Psoas muscle (tissue), 8 donors: ENCODE measurements at places on chromosomes 13 and 19. TPM values are rescaled to one million over a fixed set of nuclear protein-coding genes. Genes with fewer than 3 reads are reported as not detected.

- peaks cover 32% of the 10 kb centered on the region for H3K4me1 ChIP-seq
- no peak for DNase-seq
- H3K27me3 ChIP-seq: no peaks in the 10 kb centered on the region
- H3K4me3 ChIP-seq: no peak overlapping the region
These were observed 6.0 kb downstream of the SMARCA4 start for GRCh38 chr19:10966809-10967208.

DNA sequence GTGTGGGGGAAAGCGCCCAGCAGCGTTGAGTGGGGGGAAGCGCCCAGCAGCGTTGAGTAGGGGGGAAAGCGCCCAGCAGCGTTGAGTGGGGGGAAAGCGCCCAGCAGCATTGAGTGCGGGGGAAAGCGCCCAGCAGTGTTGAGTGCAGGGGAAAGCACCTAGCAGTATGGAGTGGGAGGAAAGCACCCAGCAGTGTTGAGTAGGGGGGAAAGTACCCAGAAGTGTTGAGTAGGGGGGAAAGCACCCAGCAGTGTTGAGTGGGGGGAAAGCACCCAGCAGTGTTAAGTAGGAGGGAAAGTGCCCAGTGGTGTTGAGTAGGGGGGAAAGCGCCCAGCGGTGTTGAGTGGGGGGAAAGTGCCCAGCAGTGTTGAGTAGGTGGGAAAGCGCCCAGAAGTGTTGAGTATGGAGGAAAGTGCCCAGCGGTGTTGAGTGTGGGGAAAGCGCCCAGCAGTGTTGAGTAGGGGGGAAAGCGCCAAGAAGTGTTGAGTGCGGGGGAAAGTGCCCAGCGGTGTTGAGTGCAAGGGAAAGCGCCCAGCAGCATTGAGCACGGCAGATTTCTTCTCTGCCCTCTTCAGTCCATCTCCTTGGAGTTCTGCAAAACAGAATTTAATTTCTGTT lies 138.4 kb downstream of the ATP11A start:
- H3K4me3 ChIP-seq: no peak overlapping the region
- no peak for DNase-seq
- H3K27ac ChIP-seq: no peak overlapping the region
- no peaks in the 10 kb centered on the region for H3K27me3 ChIP-seq

- H3K36me3 ChIP-seq: no peaks in the 10 kb centered on the region
- no peak overlapping the region for H3K4me3 ChIP-seq
- no peak for DNase-seq
- peaks cover 12% of the 10 kb centered on the region for H3K4me1 ChIP-seq
These were observed 711 bp downstream of the CILP2 start for GRCh38 chr19:19538785-19539166.

GRCh38 chr19:55297267-55297666 lies 13.5 kb downstream of the BRSK1 start:
- H3K27me3 ChIP-seq: no peaks in the 10 kb centered on the region
- no peaks in the 10 kb centered on the region for H3K4me1 ChIP-seq
- H3K36me3 ChIP-seq: no peaks in the 10 kb centered on the region
- DNase-seq: no peak

GRCh38 chr19:38728752-38729541 lies 15.3 kb downstream of the CAPN12 start:
- no peak for DNase-seq
- H3K4me1 ChIP-seq: peaks cover 8% of the 10 kb centered on the region
- no peak overlapping the region for H3K4me3 ChIP-seq
- no peak overlapping the region for H3K27ac ChIP-seq

DNA sequence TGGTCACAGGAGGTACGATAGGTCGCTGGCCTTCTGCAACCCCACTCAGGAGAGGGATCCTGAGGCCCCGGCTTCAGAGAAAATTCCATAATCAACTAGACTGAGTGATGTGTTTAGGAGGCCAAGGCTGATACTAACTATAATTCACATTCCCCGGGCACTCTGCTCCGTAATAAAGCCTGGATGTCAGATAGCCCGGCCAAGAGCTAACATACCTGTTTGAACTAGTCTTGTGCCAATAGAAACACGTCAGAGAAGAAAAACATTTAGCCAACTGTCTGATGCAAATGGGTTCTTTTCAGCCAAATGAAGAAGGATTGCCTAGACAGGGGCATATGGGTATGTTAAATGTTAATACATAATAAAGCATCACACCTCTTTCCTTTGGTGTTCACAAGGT lies 204.2 kb downstream of the TSHZ3 start:
- H3K36me3 ChIP-seq: no peaks in the 10 kb centered on the region
- no peak overlapping the region for H3K27ac ChIP-seq
- H3K4me1 ChIP-seq: no peaks in the 10 kb centered on the region
- H3K27me3 ChIP-seq: peaks cover 2% of the 10 kb centered on the region
- no peak overlapping the region for H3K4me3 ChIP-seq

- H3K4me1 ChIP-seq: no peaks in the 10 kb centered on the region
- no peaks in the 10 kb centered on the region for H3K36me3 ChIP-seq
- no peak for DNase-seq
- no peaks in the 10 kb centered on the region for H3K27me3 ChIP-seq
- H3K4me3 ChIP-seq: no peak overlapping the region
- no peak overlapping the region for H3K27ac ChIP-seq
These were observed 27.6 kb upstream of the RANBP3 start for GRCh38 chr19:6005321-6006069.

DNA sequence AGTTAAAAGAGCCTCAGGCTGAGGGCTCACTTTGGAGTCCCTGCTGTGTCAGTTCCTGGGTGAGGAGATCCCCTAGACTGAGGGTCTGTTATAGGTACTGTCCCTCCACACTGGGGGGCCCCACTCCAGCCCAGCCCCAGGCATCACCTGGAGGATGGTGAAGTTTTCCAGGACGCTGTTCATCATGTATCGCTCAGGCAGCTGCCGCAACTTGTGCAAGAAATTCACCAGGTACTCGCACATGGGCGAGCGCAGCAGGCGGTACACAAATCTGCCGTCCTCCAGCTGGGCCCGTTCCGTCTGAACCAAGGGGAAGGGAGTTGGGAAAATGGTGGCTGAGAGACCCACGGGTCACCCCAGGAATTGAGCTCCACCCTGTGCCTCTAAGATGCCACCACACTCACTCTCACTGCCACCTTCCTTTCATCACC lies 7.1 kb downstream of the CD37 start:
- H3K27ac ChIP-seq: no peak overlapping the region
- H3K4me1 ChIP-seq: peaks cover 5% of the 10 kb centered on the region
- peaks cover 60% of the 10 kb centered on the region for H3K36me3 ChIP-seq

- no peak for DNase-seq
- peak overlapping the region; percentile 61 for H3K27ac ChIP-seq
- no peak overlapping the region for H3K4me3 ChIP-seq
- H3K4me1 ChIP-seq: no peaks in the 10 kb centered on the region
- no peaks in the 10 kb centered on the region for H3K36me3 ChIP-seq
- no peaks in the 10 kb centered on the region for H3K27me3 ChIP-seq
These were observed 18.4 kb upstream of the KPNA3 start for GRCh38 chr13:49810567-49811526.

DNA sequence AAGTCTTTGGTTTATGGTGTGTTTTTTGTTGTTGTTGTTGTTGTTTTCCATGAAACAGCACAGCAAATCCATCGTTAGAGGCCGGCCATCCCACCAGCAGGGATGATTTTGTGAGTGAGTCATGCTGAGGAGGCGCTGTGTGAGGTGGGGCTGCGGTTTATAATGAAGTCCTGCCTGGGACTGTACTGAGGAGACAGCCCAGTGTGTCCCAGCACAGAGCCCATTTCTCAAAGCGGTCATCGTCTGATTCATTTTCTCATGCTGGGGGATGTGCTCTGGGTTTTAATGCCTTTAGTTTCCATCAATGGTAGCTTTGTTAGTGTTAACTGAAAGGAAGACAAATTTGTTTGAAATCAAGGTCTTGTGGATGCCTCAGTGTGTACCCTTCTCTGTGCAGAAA lies 129.3 kb upstream of the SERP2 start:
- H3K4me1 ChIP-seq: no peaks in the 10 kb centered on the region
- no peak for DNase-seq
- no peak overlapping the region for H3K27ac ChIP-seq

- no peak overlapping the region for H3K4me3 ChIP-seq
- H3K36me3 ChIP-seq: no peaks in the 10 kb centered on the region
These were observed 222.5 kb downstream of the OXGR1 start for GRCh38 chr13:96771486-96772367.

DNA sequence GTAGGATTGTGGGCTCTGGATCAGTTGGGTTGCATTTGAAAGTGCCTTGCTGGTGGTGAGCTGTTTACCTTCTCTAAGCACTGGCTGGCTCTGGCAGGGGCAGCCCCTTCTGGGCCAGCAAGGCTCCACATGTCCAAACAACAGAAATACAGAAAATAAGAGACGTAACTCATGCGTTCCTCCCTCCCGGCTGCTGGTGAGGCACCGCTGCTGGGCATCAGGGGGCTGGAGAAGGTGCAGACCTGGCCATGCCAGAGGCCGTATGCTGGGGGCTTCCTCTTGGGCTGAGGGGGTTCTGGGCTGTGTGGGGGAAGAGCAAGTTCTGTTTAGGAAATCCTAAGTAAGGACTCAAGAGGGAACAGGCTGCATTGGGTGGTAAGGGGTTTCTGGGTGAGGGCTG lies 140.6 kb downstream of the URI1 start:
- H3K4me1 ChIP-seq: no peaks in the 10 kb centered on the region
- no peaks in the 10 kb centered on the region for H3K36me3 ChIP-seq
- DNase-seq: no peak

DNA sequence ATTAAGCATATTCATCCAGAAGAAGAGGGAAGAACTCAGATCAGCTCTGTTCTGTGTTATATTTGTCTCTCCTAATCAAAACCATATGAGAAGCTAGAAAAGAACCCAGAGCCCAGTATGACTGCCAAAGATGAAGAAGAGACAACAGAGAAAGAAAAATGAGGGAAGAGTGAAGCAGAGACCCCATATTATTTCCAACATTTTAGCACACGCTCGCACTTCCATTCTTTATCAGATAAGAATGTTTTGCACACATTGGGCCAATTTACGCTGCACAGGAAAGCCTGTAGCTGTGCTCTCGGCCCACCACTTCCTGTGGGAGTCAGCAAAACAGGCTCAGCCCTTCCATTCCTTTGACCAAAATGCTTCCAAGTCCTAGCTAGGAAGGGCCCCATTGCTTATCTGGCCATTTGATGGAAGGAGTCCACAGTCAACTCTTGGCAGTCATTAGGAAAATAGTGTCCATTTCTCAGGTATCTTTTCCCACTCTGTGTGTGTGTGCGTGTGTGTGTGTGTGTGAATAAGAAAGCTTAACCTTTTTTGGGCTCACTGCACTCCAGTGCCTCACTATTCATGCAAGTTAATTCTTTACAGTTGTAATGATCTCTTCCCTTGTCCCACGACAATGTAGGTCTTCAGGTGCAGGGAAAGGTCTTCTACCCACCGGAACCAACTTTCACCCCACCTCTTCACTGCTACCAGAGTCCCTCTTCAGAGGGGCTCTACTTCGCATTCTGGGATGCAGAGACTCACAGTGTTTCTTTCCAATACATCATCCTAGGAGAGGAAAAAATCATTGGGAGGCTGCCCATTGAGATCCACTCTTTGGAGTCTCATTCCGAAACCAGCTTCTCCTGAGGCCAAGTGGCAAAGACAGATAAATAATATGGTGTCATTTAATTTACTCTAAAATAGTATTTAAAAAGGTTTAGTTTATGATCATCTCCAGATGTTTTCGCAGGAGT lies 237.5 kb downstream of the COG6 start:
- no peak overlapping the region for H3K27ac ChIP-seq
- no peaks in the 10 kb centered on the region for H3K36me3 ChIP-seq
- DNase-seq: no peak
- H3K4me3 ChIP-seq: no peak overlapping the region
- H3K27me3 ChIP-seq: no peaks in the 10 kb centered on the region

DNA sequence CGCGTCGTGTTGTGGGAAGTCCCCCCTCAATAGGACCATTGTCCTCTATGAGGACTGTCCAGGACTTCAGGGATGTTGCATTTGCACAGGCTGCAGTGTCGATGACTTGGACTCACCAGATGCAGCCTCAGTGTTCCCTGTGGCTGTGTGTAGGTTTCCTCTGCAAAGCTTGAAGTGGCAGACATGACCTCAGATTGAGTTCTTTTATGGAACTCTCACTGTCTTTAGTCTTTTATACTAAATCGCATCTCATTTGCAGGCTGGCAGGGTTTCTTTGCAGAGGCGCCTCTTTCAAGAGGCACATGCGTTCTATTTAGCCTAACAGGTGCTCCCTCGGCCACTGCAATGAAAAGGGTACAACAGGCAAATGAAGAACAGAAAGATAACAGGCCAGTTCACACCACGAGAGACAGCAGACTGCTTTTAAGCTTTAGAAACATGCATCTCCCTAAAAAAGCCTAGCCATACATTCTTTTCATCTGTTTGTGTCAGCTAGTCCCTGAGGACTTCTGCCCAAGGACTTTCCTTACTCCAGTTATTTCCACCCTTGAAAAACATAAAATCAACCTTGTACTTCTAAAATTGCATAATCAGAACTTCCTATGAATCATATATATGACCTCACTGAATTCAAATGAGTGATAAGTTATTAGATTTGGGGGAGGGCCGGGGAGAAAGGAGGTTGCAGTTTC lies 118.4 kb downstream of the RAB20 start:
- no peaks in the 10 kb centered on the region for H3K27me3 ChIP-seq
- peaks cover 2% of the 10 kb centered on the region for H3K36me3 ChIP-seq
- no peak for DNase-seq
- no peak overlapping the region for H3K27ac ChIP-seq

GRCh38 chr19:16073481-16073880 lies 2.8 kb upstream of the TPM4 start:
- H3K4me1 ChIP-seq: no peaks in the 10 kb centered on the region
- H3K27ac ChIP-seq: no peak overlapping the region
- no peak for DNase-seq

DNA sequence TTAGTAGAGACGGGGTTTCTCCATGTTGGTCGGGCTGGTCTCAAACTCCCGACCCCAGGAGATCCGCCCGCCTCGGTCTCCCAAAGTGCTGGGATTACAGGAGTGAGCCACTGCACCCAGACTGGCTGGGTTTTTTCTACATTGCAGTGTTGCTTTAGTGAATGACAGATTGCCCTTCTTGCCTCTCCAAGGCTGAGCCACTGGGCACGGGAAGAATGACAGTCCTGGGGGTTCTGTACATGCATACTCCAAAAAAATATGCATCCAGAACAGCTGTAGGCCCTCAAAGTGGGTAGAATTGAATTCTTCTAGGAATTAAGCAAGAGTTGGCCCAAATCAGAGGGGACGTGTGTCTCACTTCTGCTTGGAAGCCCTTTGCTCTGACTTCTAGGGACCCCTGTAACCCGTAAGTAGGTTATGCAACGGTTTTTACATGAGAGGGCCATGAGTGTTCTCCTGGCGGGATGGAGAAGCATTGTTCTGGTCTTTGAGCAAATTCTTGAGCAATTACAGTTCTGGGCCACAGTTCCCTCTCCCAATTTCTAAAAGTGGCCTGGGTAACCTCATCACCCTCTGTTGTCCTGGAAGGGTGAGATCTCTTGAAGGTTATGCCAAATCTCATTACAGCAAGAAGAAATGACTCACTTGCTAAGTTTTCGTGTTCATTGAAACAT lies 3.6 kb downstream of the ACTN4 start:
- H3K36me3 ChIP-seq: no peaks in the 10 kb centered on the region
- peaks cover 67% of the 10 kb centered on the region for H3K4me1 ChIP-seq
- H3K27ac ChIP-seq: peak overlapping the region; percentile 95
- no peaks in the 10 kb centered on the region for H3K27me3 ChIP-seq
- H3K4me3 ChIP-seq: peak overlapping the region; percentile 86
- DNase-seq: no peak

GRCh38 chr13:87058786-87059329 lies 612.3 kb upstream of the SLITRK5 start:
- no peaks in the 10 kb centered on the region for H3K4me1 ChIP-seq
- no peak overlapping the region for H3K27ac ChIP-seq
- no peaks in the 10 kb centered on the region for H3K36me3 ChIP-seq
- no peaks in the 10 kb centered on the region for H3K27me3 ChIP-seq

URAD gene
- total RNA-seq: not detected

FREM2 gene
- 3.2 TPM for total RNA-seq

TMEM150B gene
- total RNA-seq: 0.64 TPM

IL27RA gene
- 2.8 TPM for total RNA-seq

SNRPD2 gene
- 230 TPM for total RNA-seq

CLEC4M gene
- total RNA-seq: not detected

AMH gene
- 3.6 TPM for total RNA-seq

KLHL1 gene
- not detected for total RNA-seq

PDCD2L gene
- total RNA-seq: 12.3 TPM
